ENCODE measurements at places on chromosomes 1 and 21.

DNA sequence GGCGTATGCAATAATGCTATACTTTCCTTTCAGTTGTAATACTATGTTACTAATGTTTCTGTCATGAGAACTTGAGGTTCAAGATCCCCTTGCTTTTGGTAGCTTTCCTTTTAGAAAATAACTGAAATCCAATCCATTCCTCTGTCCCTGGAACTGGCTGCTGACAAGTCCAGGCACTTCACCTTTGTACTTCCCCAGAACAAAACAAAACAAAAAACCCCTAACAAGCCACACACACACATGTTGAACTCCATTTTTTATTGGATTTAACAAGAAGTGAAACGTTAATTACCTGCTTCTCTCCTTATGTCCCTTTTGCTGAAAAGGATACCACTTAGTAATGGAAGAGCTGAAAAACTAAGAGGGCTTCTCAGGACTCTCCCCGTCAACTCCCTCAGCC lies 26.1 kb upstream of the SDC3 start:
- DNase-seq: no peak

DNA sequence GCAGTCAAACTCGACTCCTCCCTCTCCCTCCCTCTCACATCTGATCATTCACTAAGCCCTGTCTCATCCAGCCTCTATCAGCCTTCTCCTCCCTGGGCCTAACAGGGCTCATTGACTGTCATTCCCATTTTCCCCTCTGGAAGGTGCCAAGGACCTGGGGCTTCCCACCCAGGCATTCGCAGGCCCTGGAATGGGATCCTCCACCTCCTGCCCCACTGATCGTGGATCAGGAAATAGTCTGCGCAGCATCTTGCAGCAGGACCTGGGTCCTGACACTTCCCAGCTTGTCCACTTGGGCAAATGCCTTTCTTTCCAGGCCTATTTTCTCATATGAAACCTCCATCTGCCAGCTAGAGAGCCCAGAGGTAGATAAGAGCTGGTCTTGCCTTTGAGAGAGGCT lies 71.2 kb upstream of the ZC3H12A start:
- no peak for DNase-seq

DNA sequence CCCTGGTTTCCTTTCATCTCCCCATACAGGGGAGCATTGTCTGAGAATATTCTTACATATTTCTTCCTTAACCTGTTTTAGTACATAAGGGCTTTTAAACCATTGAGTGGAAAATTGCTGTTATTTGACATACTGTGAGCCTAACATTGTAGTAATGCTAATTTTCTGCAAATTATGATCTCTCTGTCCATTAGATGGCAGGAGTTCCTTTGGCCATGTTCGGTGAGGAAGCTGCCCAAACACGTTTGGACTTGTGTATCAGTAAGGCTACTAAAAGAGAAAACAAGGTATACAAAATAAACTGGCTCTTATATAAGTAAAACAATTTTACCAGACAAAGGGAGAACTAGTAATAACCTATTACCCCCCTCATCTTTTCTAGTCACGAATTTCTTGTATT lies 29.2 kb downstream of the CDC7 start:
- DNase-seq: no peak

DNA sequence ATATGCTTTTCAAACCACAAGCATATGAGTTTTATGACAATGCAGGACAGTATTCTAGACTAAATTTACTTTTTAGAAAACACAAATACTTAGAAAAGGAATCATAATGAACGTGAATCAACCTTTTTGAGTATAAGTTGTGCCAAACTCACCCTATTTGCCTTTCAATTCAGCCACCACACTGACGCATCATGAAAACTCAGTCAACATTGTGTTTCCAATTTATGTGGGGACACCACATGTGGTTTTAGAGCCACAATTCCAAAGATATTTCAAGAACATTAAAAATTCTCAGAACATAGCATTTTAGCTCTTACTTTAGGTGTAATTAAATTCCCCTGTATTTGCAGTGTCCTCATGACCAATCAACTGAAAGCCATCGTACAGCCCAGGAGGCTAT lies 118.8 kb downstream of the PTBP2 start:
- DNase-seq: no peak

GRCh38 chr1:15683345-15684039 lies 628 bp upstream of the PLEKHM2 start:
- no peak for DNase-seq

GRCh38 chr1:1182491-1183220 lies 9.0 kb downstream of the TTLL10 start:
- no peak for DNase-seq

GRCh38 chr1:14745789-14746188 lies 147.3 kb downstream of the KAZN start:
- DNase-seq: no peak

GRCh38 chr1:157249326-157249725 lies 111.1 kb upstream of the ETV3 start:
- no peak for DNase-seq
